ENCODE measurements at places on chromosomes 2 and 18.

DNA sequence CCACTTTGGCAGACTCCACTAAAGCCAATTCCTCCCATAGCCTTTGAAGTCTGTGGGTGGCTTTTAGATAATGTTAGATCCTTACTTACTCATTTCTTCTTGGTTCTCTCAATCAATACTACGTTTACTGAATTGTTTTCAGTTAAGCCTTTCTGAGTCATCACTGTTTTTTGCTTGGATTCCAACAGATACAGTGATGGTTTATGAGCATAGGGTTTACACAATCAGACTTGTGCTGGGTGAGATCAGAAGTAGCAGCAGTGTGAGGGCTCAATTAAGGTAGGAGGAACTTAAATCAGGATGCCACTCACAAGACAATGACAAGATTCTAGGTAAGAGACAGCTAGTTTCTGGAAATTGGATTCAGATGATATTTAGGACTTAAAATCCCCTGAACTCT is 297.7 kb upstream of the DOK6 start:
- DNase-seq, result no peak

DNA sequence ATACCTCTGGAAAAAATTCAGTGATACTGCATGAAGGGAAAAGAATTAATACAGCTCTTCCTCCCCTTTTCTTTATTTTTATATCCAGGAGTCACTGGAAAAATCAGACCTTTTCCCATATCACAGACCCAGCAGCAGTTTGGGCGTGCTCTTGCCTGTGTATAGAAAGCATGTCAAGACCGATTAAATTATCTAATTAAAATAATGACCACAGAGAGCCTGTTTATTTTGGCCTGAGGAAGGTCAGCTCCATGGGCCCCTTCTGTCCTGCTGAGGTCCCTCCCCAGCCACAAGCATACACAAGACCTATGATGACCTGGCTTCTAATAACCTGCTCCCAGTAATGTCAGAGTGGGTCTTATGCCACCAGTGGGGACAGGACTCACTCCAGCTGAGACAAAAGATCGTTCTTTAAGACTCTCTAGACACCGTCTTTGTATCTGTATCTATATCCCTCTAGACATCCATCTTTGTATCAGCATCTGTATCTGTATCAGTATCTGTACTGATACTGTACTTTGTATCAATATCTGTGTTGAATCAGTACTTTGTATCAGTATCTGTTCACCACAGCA is 147.8 kb downstream of the VAPA start:
- no peak for DNase-seq

GRCh38 chr2:66433945-66434678 is 813 bp upstream of the MEIS1 start:
- no peak for DNase-seq

- no peak for DNase-seq
Measured at GRCh38 chr2:5938566-5938896, 246.3 kb downstream of the SOX11 start.

GRCh38 chr2:68870215-68870614 is 982 bp downstream of the BMP10 start:
- no peak for DNase-seq

GRCh38 chr2:238774980-238775509 is 72.8 kb upstream of the TWIST2 start:
- no peak for DNase-seq

Data from CD8-positive, alpha-beta T cell (primary cell).